ENCODE measurements at places on chromosomes 2 and 18.

DNA sequence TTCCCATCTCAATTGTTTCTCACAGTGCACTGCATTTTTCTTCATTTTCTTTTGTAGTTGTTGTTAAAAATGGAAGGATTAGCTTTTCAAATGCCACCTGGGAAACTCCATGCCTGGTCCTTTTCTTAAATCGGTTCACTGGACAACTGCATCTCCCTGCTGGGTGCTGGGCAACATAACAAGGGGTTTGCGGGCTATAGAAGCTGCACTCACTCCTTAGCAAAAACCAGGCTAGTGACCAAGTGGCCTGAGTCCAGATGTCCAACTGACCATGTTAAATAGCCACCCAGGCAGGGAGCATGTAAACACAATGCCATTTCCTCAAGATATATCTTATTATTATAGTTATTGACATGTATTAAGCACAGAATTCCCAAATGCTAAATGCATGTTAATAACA lies 264.9 kb downstream of the ICOS start:
- DNase-seq = no peak

GRCh38 chr18:79570266-79571201 lies 109.1 kb upstream of the CTDP1 start:
- DNase-seq = no peak

DNA sequence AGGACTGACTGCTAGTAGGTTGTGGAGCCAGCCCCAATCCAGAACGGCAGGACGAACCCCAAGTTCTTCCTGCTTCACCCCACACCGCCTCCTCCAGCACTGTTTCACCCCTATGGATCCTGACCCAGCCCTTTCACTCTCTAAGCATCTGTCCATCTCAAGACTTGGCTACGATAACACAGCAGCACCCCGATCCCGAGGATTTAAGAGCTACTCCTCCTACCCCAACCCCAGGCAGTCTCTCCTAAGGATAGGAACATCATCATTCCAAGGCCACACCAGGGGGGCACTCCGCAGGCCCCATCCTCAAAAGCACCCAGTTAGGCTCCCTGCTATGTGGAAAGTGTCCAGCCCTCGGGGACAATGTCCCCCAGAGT lies 645 bp downstream of the KCTD18 start:
- no peak for DNase-seq

DNA sequence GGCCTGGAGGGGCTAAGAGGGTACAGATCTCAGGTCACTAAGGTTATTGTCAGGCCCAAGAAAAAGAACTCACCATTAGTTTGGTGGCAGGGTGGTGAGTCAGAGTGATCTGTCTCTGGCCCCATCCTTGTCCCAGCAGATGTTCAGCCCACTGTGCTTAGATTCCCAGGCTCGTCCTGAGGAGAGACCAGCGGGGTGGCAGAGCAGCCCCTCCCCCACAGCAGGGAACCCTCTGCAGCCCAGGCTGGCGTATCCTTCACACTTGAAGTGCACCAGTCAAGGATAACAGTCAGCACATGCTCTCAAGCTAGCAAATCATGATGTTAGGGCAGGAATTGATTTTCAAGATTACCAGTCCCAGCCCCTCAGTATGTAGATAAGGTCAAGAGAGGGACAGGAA lies 43.1 kb downstream of the TMEM185B start:
- DNase-seq = no peak

DNA sequence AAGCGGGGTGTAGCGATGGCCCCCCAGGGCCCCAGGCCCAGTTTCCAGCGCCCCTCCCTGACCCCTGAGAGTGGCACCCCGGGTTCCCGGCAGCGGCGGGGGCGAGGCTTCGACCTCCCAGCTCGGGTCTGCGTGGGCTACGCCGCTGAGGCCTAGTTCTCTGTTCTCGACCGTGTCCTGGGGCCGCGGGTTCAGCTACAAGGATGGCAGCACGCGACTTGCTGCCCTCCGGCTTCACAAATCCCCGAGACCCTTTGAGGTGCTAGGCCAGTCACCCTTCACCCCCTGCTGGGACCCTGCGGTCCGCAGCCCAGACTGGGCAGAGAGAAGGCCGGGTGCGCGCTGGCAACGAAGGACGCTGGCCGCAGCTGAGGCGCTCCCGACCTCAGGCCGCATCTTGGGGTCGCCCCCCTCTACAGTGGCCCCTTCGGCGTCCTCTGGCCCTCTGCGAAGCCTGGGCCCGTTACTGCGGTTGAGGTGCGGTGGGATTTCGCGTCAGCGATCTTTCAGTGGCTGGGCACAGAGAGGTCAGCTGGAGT lies 1.2 kb downstream of the OTX1 start:
- no peak for DNase-seq

DNA sequence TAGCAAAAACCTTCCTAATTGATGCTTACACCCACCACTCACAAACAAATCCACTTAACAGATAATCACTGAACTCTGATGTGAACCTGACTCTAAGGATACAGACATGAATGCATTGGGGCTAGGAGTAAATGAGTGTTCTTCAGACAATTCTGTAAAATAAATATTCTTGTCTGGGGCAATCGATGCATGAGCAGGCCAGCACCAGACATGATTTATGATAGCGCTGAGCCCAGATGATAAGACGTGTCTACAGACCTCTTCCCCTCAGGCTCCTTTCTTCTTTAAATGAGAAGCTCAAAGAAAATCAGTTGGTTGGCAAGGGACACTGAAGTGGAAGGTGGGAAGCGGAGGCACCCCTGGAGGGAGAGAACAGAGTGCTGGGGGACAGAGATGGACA lies 27.3 kb upstream of the BIN1 start:
- DNase-seq = no peak

DNA sequence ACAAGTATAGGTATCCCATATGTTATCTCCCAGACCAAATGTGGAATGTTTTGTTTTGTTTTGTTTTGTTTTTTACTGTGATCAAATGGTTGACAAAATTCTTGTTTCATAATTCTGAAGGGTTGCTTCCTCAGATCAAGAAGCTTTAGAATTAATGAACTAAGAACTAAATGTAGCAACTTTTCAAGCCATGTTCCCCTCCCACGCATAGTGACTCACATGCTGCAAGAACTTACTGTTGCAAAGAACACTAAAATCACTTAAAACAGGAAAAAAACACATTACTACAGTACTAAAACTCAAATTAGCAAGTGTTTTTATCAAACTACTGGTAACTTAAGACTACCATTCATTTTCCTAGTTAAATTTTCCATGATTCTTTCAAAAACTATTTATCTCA lies 30.6 kb downstream of the HNRNPLL start:
- no peak for DNase-seq

- DNase-seq = no peak
These were observed 1399.9 kb downstream of the DPP10 start for GRCh38 chr2:115842306-115842705.

- DNase-seq = no peak
These were observed 10.4 kb downstream of the CIB4 start for GRCh38 chr2:26630669-26631360.

DNA sequence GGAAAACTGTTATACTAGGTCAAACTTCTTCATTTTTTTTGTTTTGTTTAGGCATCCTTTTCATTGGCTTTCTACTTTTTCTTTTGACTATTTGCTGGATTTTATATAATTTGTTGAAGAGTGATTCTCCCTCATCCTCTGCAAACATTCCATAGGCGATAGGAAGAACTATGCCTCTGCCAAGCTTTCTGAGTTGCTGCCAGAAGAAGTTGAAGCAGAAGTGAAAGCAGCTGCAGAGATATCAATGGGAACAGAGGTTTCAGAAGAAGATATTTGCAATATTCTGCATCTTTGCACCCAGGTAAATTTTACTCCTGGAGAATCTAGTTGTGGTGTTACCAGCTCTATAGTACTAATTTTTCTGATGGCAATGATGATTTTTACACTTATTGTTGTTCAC lies 25.4 kb downstream of the NOP58 start:
- no peak for DNase-seq

DNA sequence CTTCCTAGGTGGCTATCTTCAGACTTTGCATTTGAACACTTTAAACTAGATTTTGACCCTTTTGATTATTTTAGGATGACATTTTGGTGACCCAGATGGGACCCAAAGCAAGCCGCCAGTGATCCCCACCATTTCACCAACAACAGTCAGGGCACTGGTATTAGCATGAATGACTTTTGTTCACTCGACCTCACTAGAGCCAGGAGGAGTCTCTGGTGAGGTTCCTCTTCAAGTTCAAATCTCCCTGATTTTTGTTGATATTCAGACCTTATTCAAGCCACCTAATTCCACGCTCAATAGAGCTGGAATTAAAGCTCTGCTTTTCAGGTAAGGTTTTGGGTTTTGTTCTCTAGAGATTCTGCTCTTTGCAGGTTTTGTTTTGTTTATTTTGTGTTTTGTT lies 202.3 kb downstream of the MREG start:
- no peak for DNase-seq

DNA sequence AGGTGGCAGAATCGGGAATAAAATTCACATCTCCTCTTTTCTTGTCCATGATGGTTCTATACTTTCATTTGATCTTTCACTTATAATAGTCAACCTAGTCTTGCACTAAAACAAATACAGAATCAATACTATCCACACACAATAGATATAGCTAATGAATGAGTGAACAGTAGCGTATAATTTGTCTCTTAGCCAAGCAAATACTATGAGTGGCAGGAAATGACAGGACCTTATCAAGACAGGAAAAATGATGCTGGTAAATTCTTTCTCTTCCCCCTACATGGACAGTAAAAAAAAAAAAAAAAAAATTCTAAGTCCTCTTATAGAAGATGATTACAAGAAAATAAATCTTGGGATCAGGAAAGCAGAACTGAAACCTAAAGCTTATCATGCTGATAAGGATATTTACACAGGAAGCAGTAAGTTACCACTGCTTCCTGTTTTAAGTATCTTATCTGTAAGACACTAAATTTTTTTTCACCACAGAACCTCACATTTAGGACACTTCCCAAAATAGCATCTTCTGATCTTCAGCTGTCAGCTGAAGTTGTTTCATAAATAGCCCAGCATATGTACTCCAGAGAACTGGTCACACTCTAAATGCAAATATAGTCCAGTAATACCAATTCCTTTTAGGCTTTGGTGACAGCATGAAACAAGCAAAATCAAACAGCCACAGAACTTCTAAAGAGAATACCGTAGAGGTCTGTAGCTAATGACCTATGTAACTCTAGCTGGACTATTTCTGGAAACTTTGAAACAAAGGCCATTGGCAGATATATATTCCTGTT lies 27.0 kb downstream of the IRS1 start:
- no peak for DNase-seq

DNA sequence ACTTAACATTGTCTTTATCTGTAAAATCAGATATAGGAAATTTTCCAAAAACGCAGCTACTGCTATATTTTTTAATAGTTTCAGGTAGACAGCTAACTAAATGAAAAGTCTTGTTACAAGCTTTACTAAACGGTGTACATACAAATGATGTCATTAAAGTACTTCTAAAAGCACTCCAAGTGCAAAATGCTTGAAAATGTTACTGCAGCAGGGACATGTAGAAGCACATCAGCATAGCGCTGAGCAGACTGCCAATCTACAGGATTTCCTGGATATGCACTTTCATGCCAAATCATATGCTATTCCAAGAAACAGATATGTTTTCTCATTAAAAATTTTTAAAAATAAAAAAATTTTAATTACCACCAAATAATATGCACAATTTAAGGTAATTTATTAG lies 61.7 kb downstream of the SMAD2 start:
- DNase-seq = no peak

DNA sequence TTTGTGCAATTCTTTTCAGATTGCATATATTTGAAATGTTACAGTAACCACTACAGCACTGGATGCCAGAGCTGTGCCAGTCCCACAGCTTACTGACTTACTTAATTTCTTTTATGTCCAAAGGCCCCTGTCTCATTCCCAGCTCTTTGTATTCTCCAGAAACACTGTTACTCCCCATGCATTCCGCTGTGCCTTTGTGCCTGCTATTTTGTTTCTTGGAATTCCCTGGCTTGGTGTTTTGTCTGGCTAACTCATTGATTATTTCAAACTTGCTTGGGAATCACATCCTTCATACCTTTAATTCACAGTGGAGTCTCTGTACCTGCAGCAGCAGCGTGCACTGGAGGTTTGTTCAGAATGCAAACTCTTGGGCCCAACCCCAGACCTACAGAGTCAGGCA lies 601.9 kb upstream of the DDX18 start:
- no peak for DNase-seq

- DNase-seq = no peak
These were observed 245.1 kb downstream of the LRRTM1 start for GRCh38 chr2:80059447-80059846.

- no peak for DNase-seq
These were observed 368.7 kb upstream of the ID2 start for GRCh38 chr2:8312861-8313830.
